Lung (tissue), 17 donors: ENCODE measurements at places on chromosomes 5 and 9.

GRCh38 chr9:131915181-131915580 is 164.5 kb downstream of the MED27 start:
- no peak for DNase-seq

DNA sequence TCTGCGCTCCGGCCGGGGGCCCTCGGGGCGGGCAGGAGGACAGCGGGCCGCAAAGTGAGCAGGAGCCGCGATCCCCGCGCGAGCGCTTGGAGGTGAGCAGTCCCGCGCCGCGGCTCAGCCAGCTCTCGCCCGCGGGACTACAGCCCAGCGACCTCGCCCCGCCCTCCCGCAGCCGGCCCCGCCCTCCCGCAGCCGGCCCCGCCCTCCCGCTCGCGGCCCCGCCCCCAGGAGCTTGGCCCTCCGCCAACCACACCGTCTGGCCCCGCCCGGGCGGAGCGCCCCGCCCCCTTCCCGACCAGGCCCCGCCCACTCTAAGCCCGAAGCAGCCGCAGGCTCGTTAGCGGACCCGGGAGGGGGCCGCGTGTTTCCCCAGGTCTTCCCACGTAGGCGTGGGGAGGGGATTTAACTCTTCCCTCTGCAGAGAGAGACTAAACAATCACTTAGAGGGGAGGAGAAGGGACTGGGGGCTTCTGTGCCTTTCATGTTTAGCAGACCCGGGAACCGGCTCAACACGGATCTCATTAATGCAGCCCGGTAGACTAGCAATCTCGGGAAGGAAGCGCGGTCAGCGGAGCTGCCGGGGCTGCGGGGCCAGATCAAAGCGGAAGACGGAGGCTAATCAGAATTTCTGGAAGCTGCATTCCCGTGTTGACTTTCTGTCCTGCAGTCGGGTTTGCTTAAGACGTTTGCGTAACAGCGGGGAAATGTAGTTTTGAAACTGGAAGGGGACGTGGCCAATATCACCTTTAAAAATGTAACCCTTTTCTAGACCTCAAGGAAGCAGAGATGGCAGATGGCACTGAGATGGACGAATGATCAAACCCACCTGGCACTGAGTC is at the start of gene MYO10:
TSS of gene MYO10 (minus strand) at position 139 of the 839 bp plus-strand sequence. CDS start 480 bp downstream, outside the sequence.
- peak; percentile 89 for DNase-seq

DNA sequence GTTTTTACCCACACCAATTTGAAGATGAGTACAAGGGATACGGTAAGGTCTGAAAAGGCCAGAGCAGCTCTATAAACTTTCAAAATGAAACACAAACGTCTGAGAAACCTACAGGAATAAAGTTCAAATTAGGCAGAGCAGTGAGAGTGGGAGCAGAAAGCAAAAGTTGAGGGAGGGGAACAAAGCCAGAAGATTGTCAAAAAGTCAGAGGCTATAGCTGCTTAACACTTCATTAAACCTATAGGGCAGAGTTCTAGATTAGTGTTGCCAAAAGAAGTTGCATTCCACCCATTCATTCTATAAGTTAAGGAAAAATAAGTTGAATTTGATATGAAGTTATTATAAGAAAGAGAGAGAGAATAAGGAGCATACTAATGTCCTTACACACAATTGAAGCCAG is 309.6 kb upstream of the CD180 start:
- no peak for DNase-seq

GRCh38 chr9:128887914-128888350 is 6.0 kb downstream of the LRRC8A start:
- DNase-seq, result no peak

DNA sequence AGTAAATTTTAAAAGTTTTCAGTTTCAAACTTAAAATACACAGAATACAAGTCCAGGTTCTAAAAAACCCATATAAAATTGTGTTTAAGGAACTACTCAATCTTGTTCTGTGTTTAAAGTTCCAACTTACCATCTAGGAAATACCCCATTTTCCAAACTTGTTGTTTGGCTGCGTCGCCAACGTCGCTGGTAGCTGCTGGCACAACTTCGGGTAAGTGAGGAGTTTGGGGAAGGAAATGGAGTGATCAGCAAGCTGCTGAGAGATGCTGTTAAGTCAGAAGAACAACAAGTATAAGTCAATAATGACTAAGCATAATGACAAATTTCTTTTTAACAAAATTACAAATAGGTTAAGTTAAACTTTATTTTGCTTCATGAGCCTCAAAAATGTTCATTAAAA is 71.3 kb upstream of the RAPGEF6 start:
- no peak for DNase-seq
